ENCODE measurements at places on chromosomes 3 and 15. TPM values are rescaled to one million over a fixed set of nuclear protein-coding genes. Genes with fewer than 3 reads are reported as not detected.

Gene C3orf22
- total RNA-seq: not detected

Gene NOP10
- total RNA-seq: 216 TPM

Gene PLSCR5
- total RNA-seq: not detected

Gene STRIT1
- not detected for total RNA-seq

Gene SLC12A8
- 33.0 TPM for total RNA-seq

Gene GHSR
- total RNA-seq: not detected

Gene SYNM
- 4.0 TPM for total RNA-seq

Gene FETUB
- not detected for total RNA-seq

Gene TLE3
- 29.7 TPM for total RNA-seq

Gene IL17RE
- 0.29 TPM for total RNA-seq

- H3K27ac ChIP-seq: peak overlapping the region; percentile 6
- no peaks in the 10 kb centered on the region for H3K36me3 ChIP-seq
- no peak overlapping the region for H3K4me3 ChIP-seq
- peak; percentile 47 for DNase-seq
These were observed 92.3 kb downstream of the RBMS3 start for GRCh38 chr3:29373131-29373680.

GRCh38 chr3:183774631-183775030 is 50.7 kb downstream of the MAP6D1 start:
- peak; percentile 88 for DNase-seq
- peaks cover 18% of the 10 kb centered on the region for H3K4me1 ChIP-seq
- H3K36me3 ChIP-seq: peaks cover 65% of the 10 kb centered on the region
- H3K27me3 ChIP-seq: no peaks in the 10 kb centered on the region

DNA sequence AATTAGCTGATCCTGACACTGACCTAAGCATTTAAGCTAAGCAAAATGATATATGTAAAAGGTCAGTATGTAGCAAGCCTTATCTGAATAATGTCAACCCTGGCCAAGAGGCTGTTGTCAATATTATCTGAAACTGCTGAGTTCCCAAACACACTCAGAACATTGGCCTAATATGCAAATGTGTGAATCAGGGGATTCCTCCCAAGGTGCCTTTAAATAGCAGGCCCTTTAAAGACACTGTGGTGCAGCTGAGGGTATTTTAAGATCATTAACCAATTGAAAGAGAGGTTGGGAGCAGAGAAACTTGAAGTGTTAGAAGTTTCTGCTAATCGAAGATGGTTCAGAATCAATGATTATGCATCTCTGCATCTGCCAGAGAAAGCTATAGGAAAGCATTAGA is 207.0 kb downstream of the NTRK3 start:
- DNase-seq: no peak
- H3K27ac ChIP-seq: no peak overlapping the region
- H3K36me3 ChIP-seq: no peaks in the 10 kb centered on the region
- no peaks in the 10 kb centered on the region for H3K4me1 ChIP-seq
- no peaks in the 10 kb centered on the region for H3K27me3 ChIP-seq
- no peak overlapping the region for H3K4me3 ChIP-seq

GRCh38 chr15:35279811-35280210 is 194.7 kb upstream of the NANOGP8 start:
- no peaks in the 10 kb centered on the region for H3K36me3 ChIP-seq
- no peak overlapping the region for H3K27ac ChIP-seq
- H3K4me3 ChIP-seq: no peak overlapping the region
- H3K27me3 ChIP-seq: no peaks in the 10 kb centered on the region

GRCh38 chr15:31278061-31278445 is 48.6 kb upstream of the KLF13 start:
- no peak overlapping the region for H3K27ac ChIP-seq
- no peak overlapping the region for H3K4me3 ChIP-seq
- no peaks in the 10 kb centered on the region for H3K36me3 ChIP-seq
- peaks cover 7% of the 10 kb centered on the region for H3K4me1 ChIP-seq
- DNase-seq: peak; percentile 62

DNA sequence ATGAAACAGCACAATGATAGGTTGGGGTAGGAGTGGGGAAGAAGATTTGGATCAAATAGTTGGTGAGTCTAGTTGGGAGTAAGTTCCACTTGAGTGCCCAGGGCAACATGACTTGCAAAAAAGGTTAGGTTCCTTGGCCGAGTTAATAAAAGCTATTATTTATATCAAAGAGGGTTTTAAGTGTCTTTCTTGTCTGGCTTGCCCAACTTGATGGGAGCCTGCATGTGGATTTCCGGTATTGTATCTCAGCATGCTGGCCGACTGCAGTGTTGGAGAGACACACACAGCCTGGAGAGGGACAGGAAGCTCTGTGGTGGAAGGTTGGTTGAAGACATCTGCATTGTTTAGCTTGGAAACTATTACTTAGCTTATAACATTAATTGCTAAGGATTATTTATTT is 449.5 kb upstream of the TBL1XR1 start:
- no peaks in the 10 kb centered on the region for H3K27me3 ChIP-seq
- DNase-seq: no peak
- no peak overlapping the region for H3K4me3 ChIP-seq
- H3K36me3 ChIP-seq: no peaks in the 10 kb centered on the region
- no peak overlapping the region for H3K27ac ChIP-seq

GRCh38 chr3:186996356-186996755 is 66.0 kb downstream of the ST6GAL1 start:
- no peak overlapping the region for H3K4me3 ChIP-seq
- H3K27ac ChIP-seq: no peak overlapping the region
- no peak for DNase-seq
- no peaks in the 10 kb centered on the region for H3K27me3 ChIP-seq

- H3K36me3 ChIP-seq: no peaks in the 10 kb centered on the region
- H3K27ac ChIP-seq: no peak overlapping the region
- peaks cover 12% of the 10 kb centered on the region for H3K4me1 ChIP-seq
- H3K27me3 ChIP-seq: no peaks in the 10 kb centered on the region
These were observed 91.1 kb upstream of the RNF7 start for GRCh38 chr3:141646760-141647561.

- no peak for DNase-seq
- H3K36me3 ChIP-seq: no peaks in the 10 kb centered on the region
- no peaks in the 10 kb centered on the region for H3K4me1 ChIP-seq
- peaks cover 9% of the 10 kb centered on the region for H3K27me3 ChIP-seq
- no peak overlapping the region for H3K4me3 ChIP-seq
- no peak overlapping the region for H3K27ac ChIP-seq
These were observed 14.6 kb upstream of the GPR160 start for GRCh38 chr3:170023165-170023564.

DNA sequence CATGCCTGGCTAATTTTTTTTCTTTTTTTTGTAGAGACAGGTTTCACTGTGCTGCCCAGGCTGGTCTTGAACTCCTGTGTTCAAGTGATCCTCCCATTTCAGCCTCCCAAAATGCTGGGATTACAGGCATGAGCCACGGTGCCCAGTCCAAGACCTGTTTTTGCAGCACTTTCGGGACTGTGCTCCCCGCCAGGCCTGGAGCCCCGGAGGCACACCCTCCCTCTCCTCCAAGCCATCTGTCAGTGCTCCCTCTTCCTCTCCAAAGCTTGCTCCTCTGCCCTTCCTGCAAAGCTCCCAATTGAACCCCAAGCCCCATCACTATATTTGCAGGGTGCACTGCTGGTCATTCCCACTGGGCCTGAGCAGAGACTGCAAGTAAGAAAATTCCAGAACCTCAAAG is 98.1 kb downstream of the CORO2B start:
- no peak for DNase-seq
- H3K27ac ChIP-seq: no peak overlapping the region
- no peaks in the 10 kb centered on the region for H3K36me3 ChIP-seq
- no peaks in the 10 kb centered on the region for H3K4me1 ChIP-seq
- H3K27me3 ChIP-seq: no peaks in the 10 kb centered on the region
- no peak overlapping the region for H3K4me3 ChIP-seq

DNA sequence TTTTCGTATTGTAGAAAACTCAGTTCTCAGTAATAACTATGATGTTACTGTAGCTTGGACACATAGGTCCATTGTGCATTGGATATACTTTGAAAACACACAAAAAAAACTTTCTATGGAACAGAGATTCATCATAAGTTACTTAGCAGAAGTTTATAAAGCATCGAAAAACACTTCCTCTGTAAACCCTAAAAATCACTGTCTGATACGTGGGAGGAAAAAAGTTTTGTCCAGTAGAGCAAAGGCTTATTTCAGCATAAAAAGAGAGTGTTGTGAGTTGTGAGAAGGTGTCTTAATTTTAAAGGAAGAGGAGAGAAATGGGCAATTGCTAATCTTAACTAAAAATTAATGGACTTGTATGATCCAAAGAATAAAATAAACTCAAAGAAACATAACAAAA is 64.8 kb downstream of the OSTN start:
- no peaks in the 10 kb centered on the region for H3K27me3 ChIP-seq
- no peak overlapping the region for H3K4me3 ChIP-seq
- H3K36me3 ChIP-seq: no peaks in the 10 kb centered on the region
- no peak for DNase-seq
- no peak overlapping the region for H3K27ac ChIP-seq

- no peak overlapping the region for H3K27ac ChIP-seq
- no peaks in the 10 kb centered on the region for H3K36me3 ChIP-seq
- peaks cover 11% of the 10 kb centered on the region for H3K4me1 ChIP-seq
These were observed 437.7 kb downstream of the RAP2B start for GRCh38 chr3:153599685-153600084.

DNA sequence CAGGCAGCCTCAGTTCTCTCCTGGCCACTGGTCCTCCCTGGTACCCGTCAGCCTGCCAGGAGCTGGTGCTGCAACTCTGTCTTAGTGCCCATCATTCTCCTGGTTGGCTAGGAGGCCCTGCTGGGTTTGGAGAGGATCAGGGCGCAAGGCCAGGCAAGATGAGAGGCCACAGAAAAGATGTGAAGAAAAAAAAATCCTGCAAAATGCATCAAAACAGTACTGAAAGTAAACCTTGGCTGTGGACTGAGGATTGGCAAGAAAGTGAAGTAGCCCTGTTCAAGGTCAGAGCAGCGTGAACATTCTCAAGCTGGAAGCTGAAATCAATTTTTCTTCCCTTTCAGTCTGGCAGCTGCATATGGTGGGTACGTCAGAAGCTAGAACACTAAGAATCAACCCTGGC is 74.2 kb downstream of the GTF2E1 start:
- H3K27ac ChIP-seq: no peak overlapping the region
- no peaks in the 10 kb centered on the region for H3K4me1 ChIP-seq
- H3K36me3 ChIP-seq: no peaks in the 10 kb centered on the region
- H3K4me3 ChIP-seq: no peak overlapping the region

GRCh38 chr3:121362035-121362734 is 183.6 kb downstream of the POLQ start:
- no peak for DNase-seq
- no peaks in the 10 kb centered on the region for H3K4me1 ChIP-seq
- H3K36me3 ChIP-seq: no peaks in the 10 kb centered on the region
- no peak overlapping the region for H3K4me3 ChIP-seq

- H3K36me3 ChIP-seq: no peaks in the 10 kb centered on the region
- no peak for DNase-seq
- no peaks in the 10 kb centered on the region for H3K4me1 ChIP-seq
These were observed 69.8 kb upstream of the BOC start for GRCh38 chr3:113141543-113141942.

- no peaks in the 10 kb centered on the region for H3K36me3 ChIP-seq
- H3K4me3 ChIP-seq: no peak overlapping the region
- no peaks in the 10 kb centered on the region for H3K4me1 ChIP-seq
- H3K27me3 ChIP-seq: no peaks in the 10 kb centered on the region
- no peak for DNase-seq
These were observed 55.2 kb upstream of the GBE1 start for GRCh38 chr3:81816473-81817250.

DNA sequence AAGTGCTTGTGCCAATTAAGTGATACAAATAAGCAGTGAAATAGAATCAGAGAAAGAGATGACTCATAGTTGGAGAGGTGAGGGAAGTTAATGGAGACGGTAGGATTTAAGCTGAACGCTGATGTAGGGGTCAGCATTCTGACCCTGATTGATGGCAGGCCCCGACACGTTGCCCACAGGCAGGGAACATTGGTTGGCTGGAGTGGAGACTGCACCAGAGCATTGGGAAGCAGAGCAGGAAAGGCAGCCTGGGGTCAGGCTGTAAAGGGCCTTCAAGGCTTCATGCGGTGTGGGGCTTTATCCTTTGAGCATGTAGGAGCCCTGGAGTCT is 68.6 kb downstream of the DCUN1D1 start:
- no peak for DNase-seq
- no peaks in the 10 kb centered on the region for H3K4me1 ChIP-seq
- H3K27me3 ChIP-seq: no peaks in the 10 kb centered on the region
- no peak overlapping the region for H3K4me3 ChIP-seq

- no peak for DNase-seq
- H3K27ac ChIP-seq: no peak overlapping the region
- no peak overlapping the region for H3K4me3 ChIP-seq
- no peaks in the 10 kb centered on the region for H3K27me3 ChIP-seq
- no peaks in the 10 kb centered on the region for H3K36me3 ChIP-seq
- H3K4me1 ChIP-seq: peaks cover 15% of the 10 kb centered on the region
These were observed 304.9 kb downstream of the TLE3 start for GRCh38 chr15:69792823-69793222.

DNA sequence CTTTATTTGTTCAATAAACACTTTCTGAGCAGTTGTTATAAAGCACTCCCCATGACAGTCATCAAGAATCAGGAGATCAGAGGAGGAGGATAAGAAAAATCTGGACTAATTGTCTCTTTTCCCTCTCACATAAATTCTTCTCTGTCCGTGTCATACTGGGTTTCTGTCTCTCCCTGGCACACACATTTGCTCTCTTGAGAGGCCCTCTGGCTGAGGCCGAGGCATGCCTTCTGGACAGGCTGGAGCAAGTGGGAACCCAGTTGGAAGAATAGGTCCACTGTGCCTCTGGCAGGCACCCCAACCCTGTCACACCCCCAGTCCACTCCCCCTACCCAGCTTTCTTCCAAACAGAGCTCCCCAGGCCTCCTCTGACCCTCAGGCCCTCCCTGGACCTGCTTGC is 315.8 kb downstream of the UACA start:
- H3K27me3 ChIP-seq: peaks cover 27% of the 10 kb centered on the region
- H3K36me3 ChIP-seq: no peaks in the 10 kb centered on the region
- no peak overlapping the region for H3K4me3 ChIP-seq

- H3K27me3 ChIP-seq: no peaks in the 10 kb centered on the region
- H3K4me1 ChIP-seq: no peaks in the 10 kb centered on the region
- DNase-seq: no peak
- H3K36me3 ChIP-seq: peaks cover 11% of the 10 kb centered on the region
- H3K27ac ChIP-seq: no peak overlapping the region
- H3K4me3 ChIP-seq: no peak overlapping the region
These were observed 16.7 kb downstream of the BLOC1S6 start for GRCh38 chr15:45603881-45604280.

- no peak overlapping the region for H3K27ac ChIP-seq
- H3K27me3 ChIP-seq: no peaks in the 10 kb centered on the region
- no peak for DNase-seq
- no peaks in the 10 kb centered on the region for H3K4me1 ChIP-seq
- H3K36me3 ChIP-seq: peaks cover 64% of the 10 kb centered on the region
- no peak overlapping the region for H3K4me3 ChIP-seq
These were observed 25.5 kb downstream of the SEC62 start for GRCh38 chr3:169992156-169992555.

- H3K27ac ChIP-seq: no peak overlapping the region
- no peaks in the 10 kb centered on the region for H3K36me3 ChIP-seq
- no peaks in the 10 kb centered on the region for H3K27me3 ChIP-seq
- peak; percentile 54 for DNase-seq
- H3K4me1 ChIP-seq: no peaks in the 10 kb centered on the region
These were observed 22.7 kb upstream of the ALCAM start for GRCh38 chr3:105343991-105344390.
